ENCODE measurements at places on chromosomes 6 and 20.
A peak's percentile ranks its signal among the peaks of the same experiment; 100 is the strongest.

- DNase-seq = no peak
Measured at GRCh38 chr6:136123468-136123867, 126.6 kb downstream of the MTFR2 start.

GRCh38 chr20:25551413-25552215 is 33.7 kb downstream of the NINL start:
- no peak for DNase-seq

DNA sequence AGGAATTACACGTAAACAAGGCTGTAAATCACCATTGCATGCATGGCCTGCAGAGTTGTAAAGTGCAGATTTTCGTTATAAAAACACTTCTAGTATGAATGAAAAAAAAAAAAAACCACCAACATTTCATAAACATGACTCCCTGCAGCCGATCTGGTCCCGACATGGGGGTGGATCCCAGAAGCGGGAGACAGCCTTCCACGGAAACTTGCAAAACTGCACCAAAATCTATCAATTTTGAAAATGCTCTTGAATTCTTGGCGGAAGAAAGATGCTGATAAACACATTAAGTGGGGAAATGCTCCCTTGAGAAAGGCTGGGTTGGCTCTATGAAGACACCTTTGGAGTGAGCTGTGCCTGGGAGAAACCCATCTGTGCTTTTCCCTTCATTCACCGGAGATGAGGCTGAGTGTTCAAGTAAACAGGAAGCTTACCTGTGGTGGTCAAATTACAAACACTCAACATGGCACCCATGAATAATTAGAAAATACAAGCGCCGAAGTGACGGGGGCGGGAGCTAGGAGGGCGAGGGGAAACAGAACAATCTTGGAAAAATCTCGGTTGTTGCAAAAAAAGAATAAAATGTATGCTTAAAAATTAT is 845 bp upstream of the ANKRD60 start:
- DNase-seq = no peak

- DNase-seq = no peak
Measured at GRCh38 chr20:18412221-18412901, 54.5 kb downstream of the DZANK1 start.

DNA sequence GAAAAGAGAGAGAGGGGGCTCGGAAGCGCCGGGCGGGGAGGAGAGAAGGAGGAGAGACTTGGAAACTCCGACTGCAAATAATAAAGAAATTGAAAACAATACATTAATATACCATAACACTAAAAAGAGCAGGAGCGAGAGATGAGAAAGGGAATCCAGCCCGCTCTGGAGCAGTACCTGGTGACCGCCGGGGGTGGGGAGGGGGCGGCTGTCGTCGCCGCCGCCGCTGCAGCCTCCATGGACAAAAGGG is 338 bp downstream of the E2F3 start:
- no peak for DNase-seq

DNA sequence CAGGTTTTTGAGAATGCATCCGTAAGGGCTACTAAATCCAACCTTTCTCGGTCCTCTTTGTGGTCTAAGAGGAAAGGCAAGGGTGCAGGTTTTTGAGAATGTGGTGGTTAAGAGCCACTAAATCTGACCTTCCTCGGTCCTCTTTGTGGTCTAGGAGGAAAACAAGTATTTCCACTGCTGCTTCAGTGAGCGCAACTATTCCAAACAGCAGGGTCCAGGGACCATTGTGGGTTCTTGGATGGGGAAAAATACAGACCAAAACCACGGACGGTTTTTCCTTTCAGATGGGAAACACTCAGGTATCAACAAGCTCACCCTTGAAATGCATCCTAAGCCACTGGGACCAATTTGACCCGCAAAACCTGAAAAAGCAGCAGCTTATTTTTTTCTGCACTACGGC is 21.9 kb downstream of the BTBD9 start:
- no peak for DNase-seq

DNA sequence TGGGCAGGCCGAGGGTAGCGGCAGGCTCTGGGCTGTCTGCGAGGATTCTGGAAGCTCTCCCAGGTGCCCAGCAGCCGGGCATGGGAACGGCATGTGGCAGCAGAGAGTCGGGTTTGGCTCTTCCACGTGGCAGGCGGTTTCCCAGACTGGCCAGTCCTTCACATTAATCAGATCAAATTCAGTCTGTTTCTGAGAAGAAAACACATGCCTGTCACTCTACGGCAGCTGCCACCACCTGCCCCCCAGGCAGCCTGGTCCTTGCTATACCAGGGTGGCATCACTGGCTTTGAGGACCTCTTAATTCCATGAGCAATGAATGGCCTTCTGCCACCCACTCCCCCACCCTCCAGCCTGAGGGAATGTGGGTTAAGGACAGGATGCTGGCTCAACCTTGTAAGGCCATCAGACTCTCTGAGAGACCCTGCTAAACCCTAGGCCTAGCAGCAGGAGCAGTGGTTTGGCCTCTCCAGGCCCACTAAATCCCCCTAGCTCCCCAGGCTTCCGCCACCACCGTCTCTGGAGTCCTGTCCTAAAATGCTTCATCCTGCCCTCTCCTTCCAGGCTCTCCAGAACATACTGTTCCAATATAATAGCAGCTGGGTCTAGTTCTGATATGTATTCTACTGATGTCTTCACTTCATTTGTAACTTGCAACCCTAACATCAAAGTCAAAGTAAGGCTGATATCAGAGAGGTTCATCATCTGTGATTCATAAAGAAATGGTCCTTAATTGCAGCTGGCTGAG is 47.8 kb downstream of the PLCG1 start:
- DNase-seq = no peak

- DNase-seq = no peak
Measured at GRCh38 chr6:41558033-41558807, 12.0 kb downstream of the FOXP4 start.

- no peak for DNase-seq
Measured at GRCh38 chr20:38674092-38674764, 50.1 kb upstream of the SLC32A1 start.

- DNase-seq = no peak
Measured at GRCh38 chr20:33793011-33793931, 17.9 kb upstream of the CHMP4B start.

- no peak for DNase-seq
Measured at GRCh38 chr6:108574457-108575141, 13.9 kb downstream of the FOXO3 start.

GRCh38 chr6:52251113-52251512 is 6.8 kb upstream of the IL17F start:
- DNase-seq = no peak

- DNase-seq = no peak
Measured at GRCh38 chr6:139920027-139920775, 545.8 kb upstream of the CITED2 start.

- DNase-seq = no peak
Measured at GRCh38 chr6:170137176-170137891, 153.5 kb downstream of the DLL1 start.

GRCh38 chr20:10276878-10277580 is 58.4 kb downstream of the SNAP25 start:
- DNase-seq = no peak

DNA sequence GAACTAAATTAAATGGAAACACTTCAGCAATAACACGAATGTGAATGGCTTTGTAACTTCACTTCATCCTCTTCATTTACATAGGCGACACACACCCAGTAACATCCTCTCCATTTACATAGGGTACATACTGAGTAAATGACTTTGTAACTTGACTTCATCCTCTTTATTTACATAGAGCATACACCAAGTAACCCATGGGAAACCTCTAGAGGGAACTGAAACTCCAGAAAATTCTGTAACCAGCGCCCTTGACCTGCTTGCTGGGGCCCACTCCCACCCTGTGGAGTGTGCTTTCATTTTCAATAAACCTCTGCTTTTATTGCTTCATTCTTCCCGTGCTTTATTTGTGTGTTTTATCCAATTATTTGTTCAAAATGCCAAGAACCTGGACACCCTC is 81.6 kb upstream of the OPRM1 start:
- DNase-seq = no peak

- no peak for DNase-seq
Measured at GRCh38 chr6:21157186-21157929, 436.2 kb upstream of the SOX4 start.

GRCh38 chr6:130069485-130069884 is 51.1 kb downstream of the L3MBTL3 start:
- DNase-seq = no peak

GRCh38 chr6:50824552-50824951 is 5.9 kb downstream of the TFAP2B start:
- no peak for DNase-seq

GRCh38 chr6:166830185-166830890 is 126.0 kb downstream of the RNASET2 start:
- DNase-seq = no peak

DNA sequence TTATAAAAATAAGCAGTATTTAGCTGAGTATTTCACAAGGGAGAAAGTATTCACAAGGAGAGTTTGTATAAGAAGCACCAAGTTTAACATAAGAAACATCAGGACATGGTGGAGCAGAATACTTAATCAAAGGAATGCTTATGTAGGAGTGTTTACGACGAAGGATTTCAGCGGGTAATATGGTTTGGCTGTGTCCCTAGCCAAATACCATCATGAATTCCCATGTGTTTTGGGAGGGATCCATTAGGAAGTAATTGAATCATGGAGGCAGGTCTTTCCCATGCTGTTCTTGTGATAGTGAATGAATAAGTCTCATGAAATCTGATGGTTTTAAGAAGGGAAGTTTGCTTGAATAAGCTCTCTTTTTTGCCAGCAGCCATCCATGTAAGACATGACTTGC is 1099.1 kb upstream of the ADGRB3 start:
- no peak for DNase-seq

- no peak for DNase-seq
Measured at GRCh38 chr6:70131528-70131927, 171.4 kb downstream of the COL9A1 start.

DNA sequence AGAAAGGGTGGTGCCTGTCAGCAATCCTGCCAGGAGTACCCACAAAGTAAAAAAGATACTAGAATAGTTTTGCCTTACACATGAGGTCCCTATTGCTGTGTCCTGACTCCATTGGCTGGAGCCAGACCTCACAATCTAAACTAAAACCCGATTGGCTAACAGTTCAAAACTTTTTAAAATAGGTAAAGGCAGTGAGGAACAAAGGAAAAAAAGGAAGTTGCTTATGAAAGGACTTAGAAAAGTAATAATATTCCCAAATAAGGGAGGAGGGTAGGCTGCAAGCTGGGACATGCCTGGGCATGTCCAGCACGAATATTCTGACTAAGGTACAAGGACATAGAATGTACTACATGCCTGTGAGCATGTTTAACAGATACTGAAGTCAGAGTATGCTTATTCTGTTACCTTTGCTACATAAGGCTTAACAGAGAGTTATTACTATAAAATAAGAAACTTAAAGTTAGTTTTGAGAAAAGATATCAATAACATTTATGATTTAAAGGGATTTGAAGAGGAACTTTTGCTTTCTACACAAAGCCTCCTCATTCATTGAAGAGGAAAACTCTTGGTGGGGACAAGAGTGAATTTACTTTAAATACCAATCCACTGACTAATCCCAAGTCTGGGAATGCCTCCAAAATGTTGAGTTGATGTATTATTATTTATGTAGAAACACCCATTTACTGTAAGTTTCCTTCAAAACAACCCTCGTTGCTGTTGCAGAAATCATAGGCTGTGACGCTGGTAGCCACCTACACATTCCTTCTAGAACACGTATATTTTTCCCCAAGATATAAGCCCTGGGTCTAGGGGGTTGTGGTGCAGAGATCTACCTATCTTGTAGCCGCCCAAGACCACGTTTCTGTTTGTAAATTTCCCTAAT is 8.2 kb upstream of the MTHFD1L start:
- peak; percentile 99 for DNase-seq

GRCh38 chr20:54573838-54574237 is 98.4 kb downstream of the DOK5 start:
- no peak for DNase-seq

DNA sequence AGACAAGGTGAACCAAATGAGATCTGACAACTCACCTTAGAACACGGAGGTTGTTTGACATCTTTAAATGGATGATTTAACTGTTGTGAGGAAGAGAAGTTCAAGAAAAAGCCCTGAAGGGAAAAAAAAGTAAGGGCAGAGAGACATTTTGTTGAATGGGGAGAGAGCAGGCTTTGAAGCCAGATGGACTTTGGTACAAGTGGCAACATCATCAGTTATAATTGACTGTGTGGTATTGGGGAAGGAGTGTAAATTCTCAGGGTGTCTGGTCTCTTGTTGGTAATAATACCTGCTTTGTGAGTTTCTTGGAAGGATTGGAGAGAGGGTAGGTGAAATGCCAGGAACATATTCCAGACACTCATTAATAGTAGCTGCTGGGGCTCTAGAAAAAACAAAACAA is 21.6 kb downstream of the OGFRL1 start:
- no peak for DNase-seq

GRCh38 chr6:20402342-20403069 is 827 bp downstream of the E2F3 start:
- no peak for DNase-seq

- DNase-seq = peak; percentile 34
Measured at GRCh38 chr20:45969712-45970634, 2.0 kb downstream of the ZNF335 start.

GRCh38 chr6:89154131-89154530 is 8.3 kb downstream of the PM20D2 start:
- no peak for DNase-seq

DNA sequence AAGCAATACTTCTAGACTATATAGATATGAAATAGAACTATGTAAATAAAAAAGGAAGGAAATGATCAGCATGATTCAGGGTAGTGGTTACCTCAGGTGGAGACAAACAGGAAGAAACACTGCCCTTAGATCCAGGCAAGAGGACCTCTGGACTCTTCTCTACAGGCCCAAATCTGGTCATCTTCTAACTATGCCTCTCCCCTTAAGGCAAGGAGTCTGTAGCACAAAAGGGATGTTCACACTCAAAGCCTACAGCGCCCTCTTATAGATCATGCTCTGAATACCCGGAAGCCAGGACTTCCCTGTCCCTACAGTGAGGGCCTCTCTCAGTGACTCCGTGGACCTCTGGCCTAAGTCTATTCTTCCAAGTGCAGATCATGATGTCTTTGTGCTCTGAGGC is 30.4 kb upstream of the HIVEP2 start:
- DNase-seq = no peak

DNA sequence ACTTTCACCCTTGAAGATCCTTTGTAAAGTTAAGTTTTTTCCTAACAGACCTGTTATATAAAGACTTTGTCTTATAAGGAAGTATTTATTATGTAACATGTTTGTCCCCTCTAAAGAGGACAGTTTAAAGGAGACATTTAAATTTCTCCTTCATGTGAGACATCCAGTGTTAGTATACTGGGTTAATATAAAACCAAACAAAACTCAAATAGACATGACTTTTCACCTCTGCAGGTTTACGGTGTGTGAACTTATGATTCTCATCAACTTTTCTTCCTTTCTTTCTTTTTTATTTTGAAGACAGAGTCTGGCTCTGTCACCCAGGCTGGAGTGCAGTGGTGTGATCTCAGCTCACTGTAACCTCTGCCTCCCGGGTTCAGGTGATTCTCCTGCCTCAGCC is 17.4 kb upstream of the MPC1 start:
- DNase-seq = no peak

GRCh38 chr6:140002396-140003022 is 628.1 kb upstream of the CITED2 start:
- DNase-seq = no peak

DNA sequence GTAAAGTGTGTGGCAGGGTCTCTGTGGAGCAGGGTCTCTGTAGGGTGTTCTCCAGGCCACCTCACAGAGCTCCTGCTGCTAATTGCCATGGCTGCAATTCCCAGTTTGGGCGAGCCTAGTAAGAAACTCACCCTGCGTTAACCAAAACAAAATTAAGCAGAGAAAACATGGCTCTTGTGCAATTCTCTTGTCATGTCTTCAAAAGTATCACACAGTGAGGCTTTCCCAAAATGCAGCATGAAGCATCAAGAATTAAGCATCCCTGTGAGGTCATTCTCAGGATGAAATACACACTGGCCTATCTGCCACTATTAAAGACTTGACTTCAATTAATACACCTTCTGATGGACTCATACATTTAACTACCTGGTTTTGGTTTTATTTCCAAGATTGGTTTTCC is 72.8 kb downstream of the KIF13A start:
- no peak for DNase-seq
